Endothelial cell (in vitro differentiated cells): ENCODE measurements at places on chromosomes 5 and 9. TPM values are rescaled to one million over a fixed set of nuclear protein-coding genes. Genes with fewer than 3 reads are reported as not detected.

Gene SOX30
- 0.15 TPM for total RNA-seq

Gene RNF183
- total RNA-seq, result not detected

Gene SLCO6A1
- total RNA-seq, result 0.51 TPM

Gene CCDC171
- total RNA-seq, result 6.5 TPM

DNA sequence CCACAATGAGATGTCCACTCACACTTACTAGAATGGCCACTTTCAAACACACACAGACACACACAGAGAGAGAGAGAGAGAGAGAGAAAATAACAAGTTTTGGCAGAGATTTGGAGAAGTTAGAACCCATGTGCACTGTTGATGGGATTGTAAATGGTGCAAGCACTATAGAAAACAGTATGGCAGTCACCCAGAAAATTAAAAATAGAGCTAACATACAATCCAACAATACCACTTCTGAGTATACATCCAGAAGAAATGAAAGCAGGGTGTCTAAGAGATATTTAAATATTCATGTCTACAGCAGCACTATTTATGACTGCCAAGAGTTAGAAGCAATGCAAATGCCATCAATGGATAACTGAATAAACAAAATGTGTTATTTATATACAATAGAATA is 359.9 kb upstream of the COX7C start:
- no peaks in the 10 kb centered on the region for H3K27me3 ChIP-seq
- no peak overlapping the region for H3K4me3 ChIP-seq
- no peaks in the 10 kb centered on the region for H3K4me1 ChIP-seq
- no peaks in the 10 kb centered on the region for H3K36me3 ChIP-seq
- H3K27ac ChIP-seq, result no peak overlapping the region

- H3K27me3 ChIP-seq, result peaks cover 8% of the 10 kb centered on the region
- no peak overlapping the region for H3K27ac ChIP-seq
- DNase-seq, result no peak
- no peaks in the 10 kb centered on the region for H3K4me1 ChIP-seq
- no peak overlapping the region for H3K4me3 ChIP-seq
Measured at GRCh38 chr5:139806726-139807646, 11.4 kb downstream of the PSD2 start.

GRCh38 chr9:86178503-86178902 is 79.1 kb upstream of the GOLM1 start:
- H3K4me1 ChIP-seq, result no peaks in the 10 kb centered on the region
- peaks cover 2% of the 10 kb centered on the region for H3K27me3 ChIP-seq
- no peak overlapping the region for H3K27ac ChIP-seq
- no peak overlapping the region for H3K4me3 ChIP-seq

GRCh38 chr5:125826214-125826613 is 597.0 kb upstream of the GRAMD2B start:
- H3K36me3 ChIP-seq, result no peaks in the 10 kb centered on the region
- no peak overlapping the region for H3K4me3 ChIP-seq
- H3K27ac ChIP-seq, result no peak overlapping the region

- peak within 1 kb of the TSS; percentile 74 for H3K27ac ChIP-seq
- DNase-seq, result peak; percentile 60
- no peaks in the 10 kb centered on the region for H3K36me3 ChIP-seq
Measured at GRCh38 chr5:149581192-149581861, at the start of gene ARHGEF37. TSS of gene ARHGEF37 (plus strand) at chr5:149581498. CDS start at chr5:149597770, 16,272 bp downstream.
